ENCODE measurements at places on chromosomes 16 and 17.

DNA sequence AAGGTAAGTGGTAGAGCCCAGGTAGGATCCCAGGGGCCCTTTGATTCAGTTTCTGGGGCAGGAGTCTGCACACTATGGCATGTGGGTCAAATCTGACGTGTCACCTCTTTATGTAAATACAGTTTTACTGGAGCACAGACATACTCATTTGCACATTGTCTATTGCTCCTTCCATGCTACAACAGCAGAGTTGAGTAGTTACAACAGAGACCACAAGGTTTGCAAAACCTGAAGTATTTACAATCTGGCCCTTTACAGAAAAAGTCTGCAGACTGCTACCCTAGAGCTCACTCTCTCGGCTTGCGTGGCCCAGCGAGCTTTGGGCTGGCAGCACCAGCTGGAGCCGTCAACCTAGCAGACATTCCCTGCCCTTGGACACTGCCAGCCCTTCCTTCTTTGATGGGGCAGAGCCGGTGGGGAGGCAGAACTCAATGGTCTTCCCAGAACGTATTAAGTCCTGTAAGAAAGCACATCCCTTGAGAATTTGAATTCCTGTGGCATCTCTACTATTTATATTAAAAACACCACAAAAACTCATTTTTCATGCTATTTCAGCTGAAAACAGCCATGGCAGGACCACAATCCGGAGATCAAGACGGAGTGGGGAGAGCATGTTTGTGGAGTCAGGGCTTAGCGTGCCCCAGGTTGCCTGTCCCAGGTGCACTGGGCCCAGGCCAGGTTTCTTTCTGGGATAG is 133.1 kb upstream of the NUDT7 start:
- no peak for DNase-seq

GRCh38 chr16:23670137-23670776 is 8.4 kb upstream of the PLK1 start:
- DNase-seq, result no peak

GRCh38 chr17:80855196-80855947 is 136.3 kb upstream of the CHMP6 start:
- DNase-seq, result no peak

DNA sequence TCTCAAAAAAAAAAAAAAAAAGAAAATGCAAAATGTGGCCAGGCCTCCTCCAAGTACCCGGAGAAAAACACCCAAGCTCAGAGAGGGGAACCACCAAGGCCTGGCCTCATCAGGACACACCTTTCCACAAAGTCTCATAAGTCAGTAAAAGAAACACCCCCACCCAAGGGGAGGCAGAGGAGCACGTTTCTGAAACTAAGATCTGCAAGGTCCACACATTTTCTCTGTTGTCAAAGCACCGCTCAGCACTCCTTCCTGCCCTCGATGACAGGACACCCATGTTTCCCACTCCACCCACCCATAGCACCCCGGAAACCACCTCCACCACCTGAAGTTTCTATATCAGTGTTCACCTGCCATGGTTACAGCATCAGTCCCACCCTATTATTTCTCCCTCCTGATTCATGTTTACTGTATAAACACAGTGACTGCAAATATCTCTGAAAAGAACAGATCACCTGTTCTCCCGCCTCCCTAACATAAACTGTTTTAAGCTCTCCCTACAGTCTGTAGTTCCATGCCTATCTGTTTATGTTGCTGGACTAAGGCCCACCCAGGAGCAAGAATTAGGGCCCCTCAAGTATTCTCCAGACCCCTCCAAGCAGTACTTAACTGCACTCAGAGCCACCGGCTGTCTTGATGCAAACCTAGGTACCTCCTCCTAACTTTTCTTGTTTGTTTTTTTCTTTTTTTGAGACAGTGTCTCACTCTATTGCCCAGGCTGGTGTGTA is 2.0 kb downstream of the CORO7 start:
- DNase-seq, result no peak

- DNase-seq, result no peak
These were observed 1.4 kb downstream of the NSMCE1 start for GRCh38 chr16:27267037-27267677.

DNA sequence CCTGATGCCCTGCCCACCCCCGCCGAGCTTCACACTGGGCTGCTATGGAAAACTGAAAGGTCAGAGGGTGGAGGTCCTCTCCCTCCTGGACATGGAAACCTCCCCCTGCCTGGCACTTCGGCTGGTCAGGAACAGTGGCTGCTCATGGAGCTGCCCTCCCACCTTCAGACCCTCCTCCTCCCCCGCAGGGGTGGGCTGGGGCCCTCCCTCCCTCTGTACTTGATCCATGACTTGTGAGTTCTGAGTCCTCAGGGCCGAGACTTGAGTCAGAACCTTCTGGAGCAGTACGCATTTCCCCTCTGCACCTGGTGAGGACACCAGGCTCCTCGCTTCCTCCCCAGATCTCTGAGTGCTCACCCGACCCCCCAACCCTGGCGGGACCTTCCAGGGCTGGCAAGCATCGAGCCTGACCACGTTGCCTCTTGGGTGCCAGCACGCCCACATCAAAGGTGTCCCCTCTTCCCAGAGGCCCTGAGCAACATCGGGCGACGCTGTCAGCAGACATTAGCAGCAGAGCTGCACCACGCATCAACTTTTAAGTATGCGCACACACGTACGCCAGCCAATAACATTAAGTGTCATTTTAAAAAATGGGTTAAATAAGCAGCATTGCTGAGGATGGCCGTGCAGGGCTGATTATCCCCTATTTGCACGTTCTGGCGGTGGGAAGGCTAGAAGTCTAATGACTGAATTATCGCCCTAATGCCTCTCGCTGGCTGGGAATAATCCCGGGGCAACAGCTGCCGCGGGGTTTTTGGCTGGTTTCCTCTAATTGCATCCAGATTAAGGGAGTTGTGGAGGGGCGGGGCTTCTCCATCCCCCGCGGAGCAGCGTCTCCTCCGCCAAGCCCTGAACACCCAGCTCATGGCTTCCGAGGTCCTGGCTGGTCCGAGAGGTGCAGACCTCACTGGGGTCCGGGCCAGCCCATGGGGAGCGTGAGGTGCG is 98.0 kb downstream of the TBC1D16 start:
- no peak for DNase-seq

DNA sequence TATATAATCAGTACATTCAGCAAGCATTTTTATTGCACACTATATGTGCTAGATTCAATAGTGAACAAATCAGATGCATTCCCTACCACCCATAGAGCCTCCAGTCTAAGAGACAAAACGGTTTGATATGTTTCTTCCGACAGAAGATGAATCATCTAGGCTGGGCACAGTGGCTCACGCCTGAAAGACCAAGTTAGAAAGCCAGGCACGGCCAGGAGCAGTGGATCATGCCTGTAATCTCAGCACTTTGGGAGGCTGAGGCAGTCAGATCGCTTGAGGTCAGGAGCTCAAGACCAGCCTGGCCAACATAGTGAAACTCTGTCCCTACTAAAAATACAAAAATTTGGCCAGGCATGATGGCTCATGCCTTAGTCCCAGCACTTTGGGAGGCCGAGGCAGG is 18.3 kb upstream of the COPRS start:
- DNase-seq, result no peak

GRCh38 chr16:80852261-80852872 is 48.0 kb upstream of the CDYL2 start:
- DNase-seq, result peak; percentile 3

GRCh38 chr16:84090211-84090610 is 26.5 kb downstream of the MBTPS1 start:
- no peak for DNase-seq
